ENCODE measurements at places on chromosomes 3 and 15.
A peak's percentile ranks its signal among the peaks of the same experiment; 100 is the strongest.

- DNase-seq: no peak
These were observed 925.7 kb downstream of the EPHA3 start for GRCh38 chr3:90032980-90033641.

DNA sequence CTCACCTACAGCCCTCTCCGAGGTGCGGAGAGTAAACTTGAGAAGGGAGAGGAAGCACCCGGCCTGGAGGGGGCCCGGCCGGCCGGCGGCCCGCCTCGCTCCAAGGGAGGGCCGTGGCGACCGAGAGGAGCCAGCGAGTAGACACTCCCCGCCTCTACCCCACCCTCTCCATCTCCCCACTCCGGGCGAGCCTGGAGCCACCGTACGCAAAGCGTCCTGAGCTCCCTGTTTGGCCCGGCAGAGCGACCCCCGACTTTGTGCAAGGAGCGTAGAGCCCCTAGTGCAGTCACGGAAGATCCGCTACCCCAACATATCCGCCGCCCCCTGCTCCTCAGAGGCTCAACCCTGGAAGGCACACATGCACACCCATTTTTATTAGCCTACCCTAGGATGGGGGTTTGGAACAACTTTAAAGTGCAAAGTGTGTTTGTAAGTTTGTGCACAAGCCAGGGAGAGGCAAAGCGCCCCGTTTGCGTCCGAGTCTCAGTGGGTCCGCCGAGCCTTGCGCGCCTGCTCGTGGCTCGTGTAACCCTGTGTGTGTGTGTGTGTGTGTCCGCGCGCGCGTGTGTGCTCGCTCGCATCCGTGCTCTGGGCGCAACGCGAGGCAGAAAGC, 508 bp upstream of the SMAD6 start:
- peak; percentile 58 for DNase-seq

GRCh38 chr15:31590609-31591008, 264.0 kb downstream of the KLF13 start:
- no peak for DNase-seq

GRCh38 chr3:147359177-147360050, 46.9 kb downstream of the ZIC4 start:
- no peak for DNase-seq

- DNase-seq: no peak
These were observed 208.5 kb downstream of the CLSTN2 start for GRCh38 chr3:140143367-140144069.

DNA sequence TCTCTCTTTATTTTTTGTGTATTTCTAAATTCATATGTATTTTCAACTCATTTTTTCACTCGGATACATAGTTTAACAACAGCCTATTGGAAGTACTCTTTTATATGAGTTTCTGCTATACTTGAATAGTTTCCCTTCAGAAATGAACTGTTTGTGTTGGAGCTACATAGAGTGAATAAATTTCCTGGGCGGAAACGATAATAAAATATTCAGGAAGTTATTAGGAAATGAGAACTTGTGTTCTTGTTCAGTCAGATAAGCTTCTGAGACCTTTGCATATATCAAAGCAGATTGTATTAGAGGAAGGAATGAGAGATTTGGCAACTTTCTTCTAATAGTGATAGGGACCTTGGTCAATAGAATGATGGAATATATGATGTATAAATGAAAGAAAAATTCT, 27.3 kb downstream of the NEO1 start:
- DNase-seq: no peak

DNA sequence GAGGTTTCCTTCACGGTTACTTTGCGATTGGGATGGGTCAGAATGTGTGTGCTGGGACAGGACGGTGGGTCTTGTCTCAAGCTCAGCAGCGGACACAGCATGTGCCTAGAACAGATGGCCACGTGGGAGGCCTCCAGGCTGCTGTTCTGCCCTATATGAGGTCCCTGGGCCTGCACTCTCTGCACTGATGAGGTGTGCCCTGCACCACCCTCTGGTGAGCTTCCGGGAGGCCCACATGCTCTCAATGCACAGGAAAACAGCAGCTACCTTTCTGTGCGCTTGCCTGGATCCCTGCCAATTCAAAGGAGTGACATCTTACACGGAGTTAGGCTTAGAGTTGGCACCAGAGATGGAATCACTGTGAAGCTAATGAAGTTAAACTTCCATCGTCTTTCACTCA, 59.8 kb downstream of the BOC start:
- DNase-seq: no peak

DNA sequence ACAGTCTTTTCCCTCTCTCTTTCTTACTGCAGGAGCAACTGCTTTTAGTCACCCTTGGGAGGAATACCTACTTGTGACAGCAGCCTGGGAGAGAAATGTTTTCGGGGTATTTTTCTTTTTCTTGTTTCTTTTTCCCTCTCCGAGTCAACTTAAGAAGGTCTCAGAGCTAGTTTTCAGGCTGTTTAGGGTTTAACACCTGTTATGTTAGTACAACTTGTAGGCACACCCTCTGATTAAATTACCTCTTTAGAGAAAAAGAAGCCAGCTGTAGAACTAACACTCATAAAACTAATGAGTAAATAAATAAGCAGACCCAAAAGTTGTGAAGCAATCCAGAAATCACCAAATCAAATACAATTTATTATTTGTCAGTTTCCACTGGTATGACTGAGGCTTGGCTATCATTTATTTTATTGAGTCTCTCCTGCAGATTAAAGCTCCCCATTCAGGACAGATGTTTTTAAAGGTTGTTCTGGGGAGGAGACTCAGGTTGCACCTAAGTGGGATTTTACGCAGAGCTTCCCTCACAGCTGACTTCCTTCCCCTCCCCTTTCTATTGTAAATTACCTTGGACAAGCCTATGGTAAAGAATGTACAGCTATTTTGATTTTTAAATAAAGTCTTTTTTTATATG, 112.5 kb downstream of the FOXB1 start:
- no peak for DNase-seq

- no peak for DNase-seq
These were observed 19.8 kb upstream of the AADAC start for GRCh38 chr3:151794080-151794479.

DNA sequence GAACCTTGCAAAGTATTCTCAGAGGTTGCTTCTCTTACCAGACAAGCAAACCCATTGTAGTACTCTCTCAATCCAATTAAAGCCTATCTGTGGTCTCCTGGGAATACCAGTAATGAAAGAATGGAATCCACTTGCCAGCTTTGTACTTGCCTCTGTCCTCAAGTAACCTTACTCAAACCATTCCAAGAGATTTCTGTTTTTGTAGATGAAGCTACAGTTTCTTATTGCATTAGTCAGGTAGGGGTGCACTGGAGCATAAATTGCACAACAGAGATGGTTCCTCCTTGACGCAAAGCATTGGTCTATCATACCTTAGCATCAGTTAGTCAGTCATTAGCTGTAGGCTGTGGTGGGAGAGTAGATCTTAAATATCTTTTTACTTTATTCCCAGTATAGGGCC, 52.9 kb downstream of the BTLA start:
- DNase-seq: no peak
